ENCODE measurements at places on chromosomes 12 and 14.

DNA sequence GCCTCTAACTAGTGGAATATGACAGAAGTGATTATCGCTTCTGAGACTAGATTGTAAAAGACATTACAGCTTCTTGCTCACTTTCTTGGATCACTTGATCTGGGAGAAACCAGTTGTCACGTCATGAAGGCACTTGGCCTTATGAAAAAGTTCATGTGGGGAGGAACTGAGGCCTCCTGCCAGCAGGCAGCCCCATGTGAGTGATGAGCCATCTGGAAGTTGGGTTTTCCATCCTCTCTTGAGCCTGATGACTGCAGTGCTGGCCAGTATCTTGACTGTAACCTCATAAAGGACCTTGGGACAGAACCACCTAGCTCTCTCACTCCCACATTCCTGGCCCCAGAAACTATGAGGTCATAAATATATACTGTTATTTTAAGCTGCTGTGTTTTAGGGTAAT lies 28.0 kb downstream of the TTLL5 start:
- no peak for DNase-seq

GRCh38 chr14:38330275-38330674 lies 74.4 kb upstream of the CLEC14A start:
- DNase-seq = no peak

DNA sequence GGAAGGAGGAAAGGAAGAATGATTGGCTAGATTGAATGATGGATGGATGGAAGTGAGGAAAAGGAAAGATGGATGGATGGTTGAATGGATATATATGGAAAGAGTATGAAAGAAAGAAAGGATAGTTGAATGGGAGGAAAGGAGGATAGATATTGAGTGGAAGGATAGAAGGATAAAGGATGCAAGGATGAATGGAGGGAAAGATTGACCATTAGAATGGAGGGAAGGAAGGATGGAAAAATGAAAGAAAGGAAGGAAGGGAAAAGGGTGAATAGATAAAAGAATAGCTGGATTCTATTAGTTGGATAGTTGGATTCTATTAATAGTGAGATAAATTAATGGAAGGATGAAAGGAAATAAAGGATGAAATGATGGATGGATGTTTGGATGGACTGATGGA lies 105.9 kb downstream of the CALM1 start:
- no peak for DNase-seq

DNA sequence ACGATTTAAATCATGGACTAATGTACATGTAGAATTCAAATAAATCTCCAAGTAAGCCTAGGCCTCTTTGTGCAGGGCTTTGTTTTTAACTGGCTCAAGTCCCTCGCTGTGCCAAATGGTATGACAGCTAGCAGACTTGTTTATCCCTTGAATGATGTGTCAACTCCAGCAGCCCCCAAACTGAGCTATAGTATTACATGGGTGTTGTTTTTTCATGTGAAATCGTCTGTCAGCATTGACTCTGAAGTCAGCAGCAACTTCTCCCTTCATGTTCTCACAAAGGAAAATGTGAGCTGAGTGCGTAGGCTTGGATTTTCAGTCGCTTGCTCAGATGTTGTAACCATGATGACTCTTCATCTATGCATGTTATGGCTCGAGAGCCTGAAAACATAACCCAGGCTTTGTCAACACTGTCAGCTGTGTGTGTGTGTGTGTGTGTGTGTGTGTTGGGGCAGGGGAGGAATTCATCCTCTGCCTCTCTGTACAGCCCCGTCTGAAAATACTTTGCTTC lies 73.3 kb downstream of the PTHLH start:
- no peak for DNase-seq

- DNase-seq = no peak
These were observed 45.8 kb downstream of the ETV6 start for GRCh38 chr12:11695321-11695720.

DNA sequence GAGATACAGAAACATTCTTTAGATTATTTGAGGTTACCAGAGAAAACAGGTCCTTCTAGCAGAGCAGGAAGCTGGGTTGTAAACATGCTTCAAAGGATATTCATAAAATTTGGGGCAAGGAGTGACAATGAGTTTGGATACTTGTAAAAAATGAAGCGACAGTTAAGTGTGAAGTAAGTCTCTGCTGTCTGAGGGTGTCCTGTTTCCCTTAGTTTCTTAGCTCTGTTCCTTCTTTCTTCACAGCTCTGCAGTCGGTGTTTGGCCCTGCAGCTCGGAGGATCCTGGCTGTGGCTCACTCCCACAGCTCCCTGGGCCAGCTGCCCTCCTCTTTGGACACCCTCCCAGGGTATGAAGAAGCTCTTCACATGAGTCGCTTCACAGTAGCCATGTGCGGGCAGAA lies 10.8 kb downstream of the TMEM52B start:
- no peak for DNase-seq

DNA sequence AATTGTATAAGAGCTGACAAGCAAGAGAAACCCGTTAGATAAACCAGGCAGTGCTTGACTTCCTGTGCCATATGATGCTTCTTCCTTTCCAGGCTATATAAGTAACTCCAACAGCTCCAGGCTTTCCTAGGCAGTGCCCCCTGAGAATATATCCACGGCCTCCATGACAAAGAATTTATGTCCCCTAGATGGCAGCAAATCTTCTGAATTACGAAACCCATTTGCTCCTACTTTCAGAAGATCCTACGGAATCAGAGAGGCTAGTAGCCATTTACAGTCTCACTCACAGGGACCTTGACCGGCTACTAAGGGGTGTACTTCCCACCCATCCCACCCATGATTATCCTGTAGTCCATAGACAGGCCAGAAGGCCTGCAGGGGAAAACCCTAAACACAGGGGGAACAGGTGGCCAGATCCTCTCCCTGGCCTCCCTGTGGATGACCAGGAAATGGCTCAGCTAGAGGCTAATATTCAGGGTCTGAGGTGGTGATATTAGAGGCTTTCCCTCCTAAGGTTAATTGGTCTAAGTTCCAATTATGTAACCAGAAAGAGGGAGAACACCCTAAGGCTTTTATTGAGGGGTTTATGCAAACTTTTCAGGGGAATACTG lies 77.2 kb upstream of the DCD start:
- no peak for DNase-seq

DNA sequence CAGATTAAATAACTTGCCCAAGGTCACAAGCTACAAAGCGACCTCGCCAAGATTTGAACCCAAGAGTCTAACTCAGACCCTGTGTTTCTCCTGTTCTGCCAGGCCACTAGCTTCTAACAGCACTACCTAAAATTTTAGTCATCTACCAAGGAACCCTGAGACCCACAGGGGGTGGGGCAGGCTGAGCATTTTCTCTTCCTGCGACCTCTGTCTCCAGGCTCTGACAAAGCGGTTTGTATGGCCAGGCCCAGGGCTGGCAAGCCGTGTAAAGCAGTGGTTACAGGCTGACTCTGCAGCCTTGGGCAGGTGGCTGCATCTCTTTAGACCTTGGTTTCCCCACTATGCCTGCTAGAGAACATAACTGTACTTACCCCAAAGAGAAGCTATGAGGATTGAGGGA lies 5.3 kb downstream of the VDR start:
- DNase-seq = no peak

DNA sequence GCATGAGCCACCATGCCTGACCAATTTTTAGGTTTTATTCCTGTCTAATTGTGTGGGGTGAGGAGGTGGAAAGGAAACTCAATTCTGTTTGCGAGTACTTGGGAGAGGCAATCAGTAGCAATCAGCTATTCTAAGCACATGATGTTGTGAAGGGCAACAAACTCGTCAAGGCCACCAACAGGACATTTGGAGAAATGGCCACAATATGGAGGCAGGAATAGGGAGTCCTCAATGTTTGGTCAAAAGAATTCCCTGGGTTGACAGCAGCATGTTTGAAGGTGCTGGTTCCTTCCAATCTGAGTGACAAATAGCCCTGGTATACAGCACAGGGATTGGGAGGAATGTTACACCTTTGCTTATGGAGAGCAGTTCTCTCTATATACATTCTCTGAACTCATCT lies 32.7 kb upstream of the USP44 start:
- no peak for DNase-seq

DNA sequence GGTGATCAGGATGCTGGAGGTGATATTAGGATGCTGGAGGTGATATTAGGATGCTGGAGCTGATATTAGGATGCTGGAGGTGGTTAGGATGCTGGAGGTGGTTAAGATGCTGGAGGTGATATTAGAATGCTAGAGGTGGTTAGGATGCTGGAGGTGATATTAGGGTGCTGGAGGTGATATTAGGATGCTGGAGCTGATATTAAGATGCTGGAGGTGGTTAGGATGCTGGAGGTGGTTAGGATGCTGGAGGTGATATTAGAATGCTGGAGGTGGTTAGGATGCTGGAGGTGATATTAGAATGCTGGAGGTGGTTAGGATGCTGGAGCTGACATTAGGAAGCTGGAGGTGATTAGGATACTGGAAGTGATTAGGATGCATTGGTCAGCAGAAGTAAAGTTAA lies 101.4 kb downstream of the CALM1 start:
- no peak for DNase-seq

- no peak for DNase-seq
These were observed 7.9 kb downstream of the PPP4R3A start for GRCh38 chr14:91501951-91502930.

- no peak for DNase-seq
These were observed 13.3 kb upstream of the MAP3K9 start for GRCh38 chr14:70822530-70823185.

GRCh38 chr12:15987696-15988095 lies 76.6 kb downstream of the DERA start:
- DNase-seq = no peak

- no peak for DNase-seq
These were observed 12.3 kb downstream of the TNFAIP2 start for GRCh38 chr14:103135333-103136260.

DNA sequence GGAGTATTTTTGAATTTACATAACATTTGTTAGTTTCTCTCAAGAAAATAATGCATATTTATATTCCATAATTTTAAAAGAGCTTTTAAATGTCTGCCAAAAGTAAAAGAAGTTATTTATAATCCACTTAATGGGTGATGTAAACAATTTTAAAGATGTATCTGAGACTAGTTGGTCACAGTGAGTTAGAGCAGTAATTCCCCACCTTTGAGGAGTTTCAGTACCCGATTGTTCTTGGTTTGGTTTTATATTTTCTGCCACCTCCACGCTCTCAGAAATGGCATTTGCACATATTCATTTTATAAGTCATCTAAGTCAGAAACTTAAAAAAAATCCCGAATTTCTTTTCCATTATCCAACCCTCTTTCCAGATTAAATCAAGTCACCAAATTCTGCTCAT lies 153.2 kb downstream of the SLC35F4 start:
- DNase-seq = no peak

DNA sequence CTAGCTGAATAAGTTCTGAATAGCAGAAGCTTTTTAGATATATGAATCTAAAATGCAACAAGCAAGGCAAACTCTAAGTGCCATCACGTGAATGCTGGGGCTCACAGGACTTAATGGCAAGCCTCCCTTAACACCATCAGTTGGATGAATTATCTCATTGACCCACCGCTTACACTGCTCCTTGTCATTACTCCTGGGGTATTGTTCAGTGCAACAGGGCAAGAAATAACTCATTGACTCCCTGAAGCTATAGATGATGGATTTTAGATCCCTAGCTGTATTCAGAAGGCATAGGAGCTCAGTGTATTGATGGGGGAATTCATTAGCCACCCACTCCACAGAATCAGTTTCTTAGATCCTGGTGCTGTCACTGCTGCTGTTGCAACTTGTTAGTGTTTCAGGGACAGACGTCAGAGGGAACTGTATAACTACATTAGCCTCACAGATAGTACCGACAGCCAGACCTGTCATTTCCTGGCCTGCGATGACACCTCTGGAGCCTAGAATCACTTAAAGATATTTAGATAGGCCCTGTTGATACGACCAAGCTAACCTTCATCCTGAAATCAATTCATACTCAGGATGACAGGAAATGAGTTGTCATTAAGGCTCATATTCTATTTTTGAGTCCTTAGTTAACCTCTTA lies 735.3 kb downstream of the DIO2 start:
- DNase-seq = no peak

DNA sequence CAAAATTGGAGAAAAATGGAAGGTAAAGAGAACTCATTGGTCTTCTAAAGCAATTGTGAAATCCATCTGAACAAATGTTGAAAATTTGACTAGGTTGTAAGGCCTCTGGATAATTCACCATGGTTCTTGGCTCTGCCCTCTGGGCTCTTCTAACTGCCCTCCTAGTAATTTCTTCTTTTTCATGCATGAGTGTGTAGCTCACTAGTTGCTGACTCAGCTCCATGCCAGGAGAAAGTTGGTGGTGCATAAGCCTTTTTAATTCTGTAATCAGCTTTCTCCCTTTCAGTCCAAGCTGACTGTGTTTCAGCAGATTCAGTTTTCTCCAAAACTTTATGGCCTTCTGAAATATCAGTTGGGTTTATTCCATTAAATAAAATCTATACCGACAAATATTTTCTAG lies 877.8 kb upstream of the ATXN7L3B start:
- DNase-seq = no peak

DNA sequence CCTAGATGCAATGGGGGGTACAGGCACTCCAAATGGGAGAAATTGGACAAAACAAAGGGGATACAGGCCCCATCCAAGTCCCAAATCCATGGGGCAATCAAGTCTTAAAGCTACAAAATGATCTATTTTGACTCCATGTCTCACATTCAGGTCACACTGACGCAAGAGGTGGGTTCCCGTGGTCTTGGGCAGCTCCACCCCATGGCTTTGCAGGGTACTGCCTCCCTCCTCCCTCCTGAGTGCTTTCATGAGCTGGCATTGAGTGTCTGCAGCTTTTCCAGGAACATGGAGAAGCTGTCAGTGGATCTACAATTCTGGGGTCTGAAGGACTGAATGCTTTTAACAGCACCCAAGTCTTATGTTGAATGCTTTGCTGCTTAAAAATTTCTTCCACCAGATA lies 274.5 kb upstream of the LRIG3 start:
- no peak for DNase-seq

GRCh38 chr12:27818401-27818918 lies 38.4 kb upstream of the MANSC4 start:
- DNase-seq = no peak

DNA sequence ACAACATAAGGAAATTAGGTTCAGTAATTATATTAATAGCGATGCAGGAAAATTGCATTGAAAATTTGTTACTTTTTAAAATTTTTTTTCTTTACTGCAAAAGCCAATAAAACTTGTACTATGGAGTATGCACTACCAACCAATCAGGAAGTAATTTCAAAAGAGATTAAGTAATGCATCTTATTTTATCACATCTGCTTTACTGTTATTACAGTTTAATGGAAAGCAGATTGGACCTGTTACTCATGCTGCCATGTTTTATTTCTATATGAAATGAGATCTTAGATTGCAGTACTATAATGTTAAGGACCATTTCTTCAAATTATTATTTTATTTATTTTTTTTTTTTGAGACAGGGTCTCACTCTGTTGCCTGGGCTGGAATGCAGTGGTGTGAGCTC lies 1.7 kb upstream of the STRN3 start:
- DNase-seq = no peak

DNA sequence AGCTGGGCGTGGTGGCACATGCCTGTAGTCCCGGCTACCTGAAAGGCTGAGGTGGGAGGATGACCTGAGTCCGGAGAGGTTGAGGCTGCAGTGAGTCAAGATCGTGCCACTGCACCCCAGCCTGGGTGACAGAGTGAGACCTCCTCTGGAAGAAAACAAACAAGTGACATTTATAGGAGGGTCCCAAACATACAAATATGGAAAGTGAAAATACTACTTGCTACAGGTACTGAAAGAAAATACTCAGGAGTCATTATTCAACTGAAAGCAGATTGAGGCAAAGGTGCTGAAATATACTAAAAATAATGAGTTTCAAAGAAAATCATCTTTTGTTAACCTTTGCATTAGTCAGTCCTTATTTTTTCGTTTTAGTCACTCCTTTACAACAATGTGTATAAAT lies 53.5 kb downstream of the ETV6 start:
- DNase-seq = no peak

All from naive thymus-derived CD4-positive, alpha-beta T cell (primary cell).